ENCODE measurements at places on chromosomes 5 and 9. TPM values are rescaled to one million over a fixed set of nuclear protein-coding genes. Genes with fewer than 3 reads are reported as not detected.

The FBP1 gene
- 2.3 TPM for total RNA-seq

- no peak for DNase-seq
These were observed 119.7 kb downstream of the FAM174A start for GRCh38 chr5:100654895-100655294.

DNA sequence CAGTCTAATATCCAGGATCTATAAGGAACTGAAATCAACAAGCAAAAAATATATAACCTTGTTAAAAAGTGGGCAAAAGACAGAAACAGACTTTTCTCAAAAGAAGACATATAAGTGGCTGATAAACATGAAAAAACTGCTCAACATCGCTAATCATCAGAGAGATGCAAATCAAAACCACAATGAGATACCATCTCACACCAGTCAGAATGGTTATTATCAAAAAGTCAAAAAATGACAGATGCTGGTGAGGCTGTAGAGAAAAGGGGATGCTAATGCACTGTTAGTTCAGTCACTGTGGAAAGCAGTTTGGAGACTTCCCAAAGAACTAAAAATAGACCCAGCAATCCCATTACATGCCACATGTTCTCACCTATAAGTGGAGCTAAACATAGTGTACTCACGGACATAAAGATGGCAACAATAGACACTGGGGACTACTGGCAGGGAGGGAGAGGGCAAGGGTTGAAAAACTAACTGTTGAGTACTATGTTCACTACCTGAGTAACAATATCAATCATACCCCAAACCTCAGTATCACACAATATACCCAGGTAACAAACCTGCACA, 11.7 kb upstream of the TSSK1B start:
- DNase-seq: no peak

- DNase-seq: peak; percentile 46
These were observed 6.2 kb upstream of the HAVCR2 start for GRCh38 chr5:157115012-157115411.

- no peak for DNase-seq
These were observed 88.9 kb downstream of the KCNT1 start for GRCh38 chr9:135790850-135791249.

DNA sequence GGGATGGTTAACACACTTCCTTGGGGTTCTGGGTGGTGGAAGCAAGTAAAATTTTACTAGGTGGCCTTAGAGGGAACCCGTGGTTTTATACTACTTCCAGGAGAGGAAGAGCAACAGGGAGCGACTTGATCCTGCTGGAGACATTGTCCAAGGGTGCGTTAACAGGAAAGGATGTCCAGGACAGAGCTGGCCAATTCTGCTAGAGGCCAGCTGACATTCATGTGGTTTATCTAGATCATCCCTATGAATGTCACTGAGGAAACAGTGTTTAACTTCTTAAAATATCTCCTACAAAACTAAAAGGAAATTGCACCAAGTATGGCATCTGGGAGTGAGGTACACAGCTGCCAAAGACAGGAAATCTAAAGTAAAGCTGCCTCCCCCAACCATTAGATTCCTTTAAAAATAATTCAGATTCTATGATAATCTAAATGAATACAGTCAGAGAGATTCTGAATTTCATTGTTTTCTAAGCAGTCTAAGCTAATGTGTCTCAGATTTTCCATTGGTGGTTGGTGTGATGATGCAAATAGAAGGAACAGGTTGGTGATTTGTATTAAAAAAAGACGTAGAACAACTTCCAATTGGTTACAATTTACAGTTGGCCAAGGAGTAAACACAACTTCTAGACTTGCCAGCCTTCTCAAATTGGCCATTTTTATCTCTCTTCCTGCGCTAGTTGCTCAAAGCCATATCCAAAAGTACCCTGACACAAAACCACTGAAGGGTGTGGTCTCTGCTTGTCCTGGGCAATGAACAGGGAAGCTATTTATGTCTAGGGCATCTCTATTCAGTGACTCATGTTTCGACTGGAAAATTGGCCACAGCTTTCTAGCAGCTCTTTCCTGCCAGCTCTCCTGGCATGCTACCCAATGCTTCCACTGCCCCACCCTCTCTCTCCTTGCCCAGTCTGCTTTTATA, 574.7 kb upstream of the MEF2C start:
- peak; percentile 91 for DNase-seq

All from renal cortical epithelial cell (primary cell).